ENCODE measurements at places on chromosomes 16 and 17. TPM values are rescaled to one million over a fixed set of nuclear protein-coding genes. Genes with fewer than 3 reads are reported as not detected.

DNA sequence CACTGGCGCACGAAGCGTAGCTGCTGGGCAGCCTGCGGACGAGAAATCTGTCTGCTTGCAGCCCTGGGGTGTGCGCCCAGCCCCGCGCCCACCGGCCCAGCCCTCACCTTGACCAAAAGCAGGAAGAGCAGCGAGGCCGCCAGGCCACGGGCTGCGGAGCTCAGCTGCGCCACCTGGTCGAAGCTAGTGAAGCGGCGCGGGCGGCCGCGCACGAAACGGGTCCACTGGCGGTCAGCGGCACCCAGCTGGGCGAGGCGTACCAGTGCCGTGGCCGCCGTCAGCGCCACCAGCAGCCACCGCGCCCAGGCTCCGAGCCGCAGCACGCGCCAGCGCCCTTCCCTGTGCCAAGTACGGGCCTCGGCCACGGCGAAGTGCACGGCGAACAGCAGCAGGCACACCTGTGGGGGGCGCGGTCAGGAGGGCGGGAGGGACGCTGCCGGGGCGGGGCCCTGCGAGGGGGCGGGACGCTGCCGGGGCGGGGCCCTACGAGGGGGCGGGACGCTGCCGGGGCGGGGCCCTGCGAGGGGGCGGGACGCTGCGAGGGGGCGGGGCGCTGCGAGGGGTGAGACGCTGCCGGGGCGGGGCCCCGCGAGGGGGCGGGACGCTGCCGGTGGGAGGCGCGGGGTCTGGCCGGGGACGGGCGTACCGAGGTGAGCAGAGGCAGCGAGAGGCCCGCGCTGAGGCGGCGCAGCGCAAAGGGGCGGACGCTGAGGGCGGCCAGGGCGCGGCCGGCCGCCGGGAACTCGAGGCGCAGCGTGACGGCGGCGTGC, 43.2 kb downstream of the TSC2 start:
- peaks cover 59% of the 10 kb centered on the region for H3K36me3 ChIP-seq
- peak; percentile 13 for DNase-seq
- no peaks in the 10 kb centered on the region for H3K27me3 ChIP-seq
- H3K4me3 ChIP-seq: no peak overlapping the region
- H3K27ac ChIP-seq: no peak overlapping the region

GRCh38 chr16:54288835-54289241, 2.3 kb upstream of the IRX3 start:
- peaks cover 69% of the 10 kb centered on the region for H3K27me3 ChIP-seq
- no peak overlapping the region for H3K27ac ChIP-seq
- no peak for DNase-seq

- H3K4me3 ChIP-seq: no peak overlapping the region
- H3K27me3 ChIP-seq: no peaks in the 10 kb centered on the region
- H3K27ac ChIP-seq: no peak overlapping the region
Measured at GRCh38 chr16:53884748-53885147, 180.8 kb downstream of the FTO start.

DNA sequence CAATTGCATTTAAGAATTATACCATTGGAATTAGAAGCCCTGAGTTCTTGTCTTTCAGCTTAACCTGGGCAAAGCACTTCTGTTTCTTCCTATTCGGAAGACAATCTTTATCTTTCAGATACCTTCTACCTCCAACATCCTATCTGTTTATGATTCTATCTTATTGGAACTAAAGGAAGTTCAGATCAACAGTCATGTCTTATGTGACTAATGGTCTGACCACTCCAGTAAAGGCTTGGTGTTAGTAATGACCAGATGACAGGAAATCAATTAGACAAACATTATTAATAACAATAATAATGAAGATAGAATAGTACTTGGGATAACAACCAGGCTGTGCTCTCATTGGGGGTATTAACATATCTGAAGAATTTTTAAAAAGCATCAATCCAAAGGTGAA, 11.3 kb downstream of the HS3ST3A1 start:
- no peaks in the 10 kb centered on the region for H3K36me3 ChIP-seq
- no peaks in the 10 kb centered on the region for H3K4me1 ChIP-seq
- no peaks in the 10 kb centered on the region for H3K27me3 ChIP-seq
- no peak overlapping the region for H3K27ac ChIP-seq
- no peak overlapping the region for H3K4me3 ChIP-seq

- no peak overlapping the region for H3K27ac ChIP-seq
- H3K27me3 ChIP-seq: peaks cover 3% of the 10 kb centered on the region
- peaks cover 14% of the 10 kb centered on the region for H3K36me3 ChIP-seq
Measured at GRCh38 chr17:79829004-79829403, 10.2 kb downstream of the CBX4 start.

GRCh38 chr16:56625140-56625942, at the start of gene MT1E:
Gene MT1E (plus strand): TSS chr16:56625781. CDS start chr16:56625852, 71 bp downstream.
- H3K4me1 ChIP-seq: peaks cover 20% of the 10 kb centered on the region
- peak; percentile 38 for DNase-seq
- no peaks in the 10 kb centered on the region for H3K27me3 ChIP-seq
- H3K36me3 ChIP-seq: no peaks in the 10 kb centered on the region

- H3K4me3 ChIP-seq: no peak overlapping the region
- peaks cover 5% of the 10 kb centered on the region for H3K4me1 ChIP-seq
- H3K27ac ChIP-seq: no peak overlapping the region
Measured at GRCh38 chr16:71439523-71439922, 2.3 kb downstream of the TLE7 start.

DNA sequence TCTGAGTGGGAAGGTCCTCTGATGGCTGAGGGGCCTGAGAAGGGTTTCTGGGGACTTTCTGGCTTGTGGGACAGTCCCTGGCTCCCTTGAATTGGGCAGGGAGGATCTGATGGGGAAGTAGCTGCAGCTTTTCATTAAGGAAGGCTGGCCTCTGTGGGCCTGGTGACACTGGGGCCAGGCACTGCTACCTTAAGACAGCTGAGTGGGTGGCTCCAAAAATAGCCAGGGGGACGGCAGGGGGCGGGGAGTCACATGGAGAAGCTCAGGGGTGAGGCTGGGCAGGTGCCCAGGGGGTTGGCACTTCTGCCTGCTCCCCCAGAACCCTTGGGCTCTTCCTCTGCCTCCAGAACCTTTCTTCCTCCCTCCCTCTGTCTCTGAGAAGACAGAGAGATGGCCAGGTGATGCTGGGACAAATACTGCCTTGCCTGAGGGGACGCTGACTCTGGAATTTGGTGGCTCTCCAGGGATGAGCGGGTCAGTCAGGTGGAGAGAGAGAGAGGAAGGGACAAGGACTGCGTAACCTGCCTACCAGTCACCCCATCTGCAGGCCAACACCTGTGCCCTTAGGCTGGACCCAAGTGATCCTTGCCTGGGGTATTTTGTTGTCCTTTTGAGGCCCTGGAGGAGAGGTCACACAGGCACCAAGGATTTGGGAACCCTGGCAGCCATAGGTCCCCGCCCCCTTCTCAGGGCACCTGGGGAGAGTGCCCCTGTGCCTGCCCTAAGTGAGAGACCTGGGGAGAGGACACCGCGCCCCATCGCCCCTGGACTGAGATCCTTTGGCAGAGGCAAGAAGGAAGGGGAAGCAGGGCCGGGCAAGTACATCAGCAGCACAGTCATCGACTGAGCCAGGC, 1.7 kb upstream of the SGCA start:
- no peak overlapping the region for H3K27ac ChIP-seq
- no peaks in the 10 kb centered on the region for H3K27me3 ChIP-seq
- DNase-seq: no peak
- peaks cover 33% of the 10 kb centered on the region for H3K4me1 ChIP-seq
- no peaks in the 10 kb centered on the region for H3K36me3 ChIP-seq

- DNase-seq: peak; percentile 61
- H3K36me3 ChIP-seq: no peaks in the 10 kb centered on the region
- H3K27ac ChIP-seq: no peak overlapping the region
- H3K4me3 ChIP-seq: peak overlapping the region; percentile 36
- H3K4me1 ChIP-seq: peaks cover 13% of the 10 kb centered on the region
Measured at GRCh38 chr17:78484271-78485246, 92.6 kb downstream of the DNAH17 start.

GRCh38 chr16:10964891-10965326, 20.5 kb downstream of the CLEC16A start:
- H3K27ac ChIP-seq: no peak overlapping the region
- no peaks in the 10 kb centered on the region for H3K27me3 ChIP-seq

DNA sequence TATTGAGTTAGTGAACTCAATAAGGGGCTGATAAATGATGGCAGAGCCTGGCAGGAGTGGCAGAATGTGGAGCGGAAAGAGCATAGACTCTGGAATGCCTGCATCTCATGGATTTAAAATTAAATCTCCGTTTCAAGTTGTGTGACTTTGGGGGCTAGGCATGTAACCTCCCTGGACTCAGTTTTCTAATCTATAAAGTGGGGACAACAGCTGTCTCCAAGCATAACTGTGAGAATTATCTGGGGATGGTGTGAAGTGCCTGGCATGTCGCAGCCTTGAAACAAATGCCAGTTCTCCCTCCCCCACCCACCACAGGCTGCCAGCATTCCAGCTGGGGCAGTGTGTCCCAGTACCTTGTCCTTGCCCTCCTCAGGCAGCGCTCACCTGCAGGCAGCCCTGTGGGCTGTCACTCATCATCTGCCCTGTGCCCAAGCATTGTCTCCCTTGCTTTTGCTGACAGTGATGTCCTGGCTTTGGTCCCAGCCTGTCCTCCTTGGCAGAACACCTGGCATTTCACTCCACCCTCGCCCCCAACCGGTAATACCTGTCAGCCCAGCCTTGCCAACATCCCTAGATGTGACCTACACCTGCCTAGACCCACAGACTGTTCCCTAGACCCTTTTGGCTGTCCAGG, 129.6 kb downstream of the MRM1 start:
- no peak for DNase-seq
- no peaks in the 10 kb centered on the region for H3K27me3 ChIP-seq
- no peaks in the 10 kb centered on the region for H3K36me3 ChIP-seq
- no peak overlapping the region for H3K4me3 ChIP-seq
- peaks cover 36% of the 10 kb centered on the region for H3K4me1 ChIP-seq

DNA sequence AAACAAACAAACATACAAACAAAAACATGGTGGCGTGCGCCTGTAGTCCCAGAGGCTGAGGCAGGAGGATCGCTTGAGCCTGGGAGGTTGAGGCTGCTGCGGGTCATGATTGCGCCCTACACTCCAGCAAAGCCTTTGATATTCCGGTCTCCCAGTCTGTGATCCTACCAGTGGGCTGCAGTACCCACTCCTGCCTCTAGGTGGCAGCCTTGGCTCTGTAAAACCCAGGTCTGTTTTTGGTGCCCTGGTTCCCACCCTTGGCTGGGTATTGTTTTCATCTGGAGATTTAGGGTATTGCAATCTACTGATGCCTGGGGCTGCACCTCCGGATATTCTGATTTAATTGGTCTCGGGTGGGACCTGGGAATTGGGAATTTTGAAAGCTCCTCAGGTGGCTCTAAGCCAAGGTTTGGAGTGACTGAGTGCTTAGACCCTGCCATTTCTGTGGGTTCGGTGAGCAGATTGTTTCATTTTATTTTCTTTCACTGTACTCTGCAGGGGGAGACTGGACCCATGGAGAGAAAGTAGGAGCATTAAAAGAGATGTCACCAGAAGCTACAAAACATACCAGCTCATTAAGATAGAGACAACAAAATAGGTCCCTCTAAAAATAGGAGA, 40.5 kb downstream of the MYH3 start:
- no peak overlapping the region for H3K27ac ChIP-seq
- DNase-seq: peak; percentile 75
- no peak overlapping the region for H3K4me3 ChIP-seq
- H3K36me3 ChIP-seq: no peaks in the 10 kb centered on the region
- no peaks in the 10 kb centered on the region for H3K27me3 ChIP-seq
- H3K4me1 ChIP-seq: no peaks in the 10 kb centered on the region

- H3K27me3 ChIP-seq: no peaks in the 10 kb centered on the region
- no peak for DNase-seq
- H3K36me3 ChIP-seq: no peaks in the 10 kb centered on the region
- no peaks in the 10 kb centered on the region for H3K4me1 ChIP-seq
- H3K4me3 ChIP-seq: no peak overlapping the region
Measured at GRCh38 chr16:58417600-58417999, 25.3 kb downstream of the GINS3 start.

The NTN1 gene
- 0.08 TPM for total RNA-seq

The EPOP gene
- 0.16 TPM for total RNA-seq

The SMARCD2 gene
- total RNA-seq: 102 TPM

Measured in CD4-positive, alpha-beta T cell (primary cell).